SJCRH30 (cell line): ENCODE measurements at places on chromosomes 1 and 21.

GRCh38 chr1:107894605-107895004 lies 70.4 kb downstream of the VAV3 start:
- H3K27ac ChIP-seq, result no peak overlapping the region
- no peak overlapping the region for H3K4me3 ChIP-seq
- no peaks in the 10 kb centered on the region for H3K27me3 ChIP-seq
- no peaks in the 10 kb centered on the region for H3K36me3 ChIP-seq
- no peaks in the 10 kb centered on the region; the same call in 1 of the 2 replicates for H3K4me1 ChIP-seq
- no peak for DNase-seq

DNA sequence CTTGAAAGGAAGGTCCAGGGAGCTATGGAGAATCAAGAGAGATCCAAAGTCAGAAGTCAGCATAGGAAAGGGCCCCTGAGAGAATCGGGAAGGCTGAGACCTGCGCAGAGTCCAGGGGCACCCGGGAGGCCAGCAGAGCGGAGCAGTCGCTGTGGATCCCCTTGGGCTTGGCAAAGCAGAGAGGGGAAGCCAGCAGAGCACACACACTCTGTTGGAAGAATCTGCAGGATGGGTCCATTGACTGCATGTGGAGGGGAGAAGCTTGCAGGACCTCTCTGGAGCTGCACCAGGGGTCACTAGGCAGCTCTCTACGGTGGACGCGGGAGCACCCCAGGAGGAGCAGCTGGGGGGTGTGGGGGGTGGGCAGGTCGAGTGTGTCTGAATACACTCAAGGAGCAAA lies 6.4 kb downstream of the RIPK4 start:
- peaks cover 17% of the 10 kb centered on the region; the same call in 1 of the 2 replicates for H3K27me3 ChIP-seq
- H3K36me3 ChIP-seq, result no peaks in the 10 kb centered on the region
- no peak overlapping the region for H3K4me3 ChIP-seq

DNA sequence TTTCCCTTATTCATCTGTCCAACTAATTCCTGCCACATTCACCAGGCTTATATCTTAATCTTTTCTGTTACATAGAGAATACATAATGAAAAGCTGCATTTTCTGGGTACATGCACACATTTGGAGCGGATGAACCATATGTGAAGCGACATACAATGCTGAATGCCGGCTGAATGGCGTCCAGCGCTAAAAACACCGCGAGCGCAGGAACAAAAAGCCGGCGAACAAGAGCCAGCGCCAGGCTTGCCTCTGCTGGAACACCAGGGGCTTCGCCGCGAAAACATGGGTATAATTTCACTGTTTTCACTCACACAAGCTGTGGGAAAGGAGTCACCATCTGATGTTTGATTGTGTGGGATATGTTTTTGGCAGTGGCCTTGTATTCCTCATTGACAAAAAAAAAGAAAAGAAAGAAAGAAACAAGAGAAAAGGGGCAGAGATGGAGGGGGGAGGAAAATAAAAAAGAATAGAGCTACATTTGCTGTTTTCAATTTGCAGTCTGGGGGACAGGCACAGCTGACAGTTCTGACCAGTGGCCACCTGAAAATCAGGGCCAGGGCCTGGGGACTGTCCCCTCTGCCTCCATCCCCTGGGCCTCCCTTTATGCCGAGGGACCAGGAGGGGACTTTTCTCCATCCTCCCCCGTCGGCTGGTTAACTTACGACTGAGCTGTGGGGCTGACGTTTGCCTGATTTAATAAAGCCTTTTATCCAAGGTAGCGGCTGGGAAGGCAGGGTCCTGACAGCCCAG lies 70.2 kb upstream of the OLIG2 start:
- no peak overlapping the region for H3K27ac ChIP-seq
- peaks cover 17% of the 10 kb centered on the region; the same call in 1 of the 2 replicates for H3K27me3 ChIP-seq
- no peaks in the 10 kb centered on the region for H3K36me3 ChIP-seq
- H3K4me3 ChIP-seq, result no peak overlapping the region
- no peak for DNase-seq

- peaks cover 23% of the 10 kb centered on the region for H3K4me1 ChIP-seq
- no peaks in the 10 kb centered on the region for H3K36me3 ChIP-seq
- H3K27me3 ChIP-seq, result no peaks in the 10 kb centered on the region
Measured at GRCh38 chr1:168708698-168709404, 20.2 kb downstream of the DPT start.

DNA sequence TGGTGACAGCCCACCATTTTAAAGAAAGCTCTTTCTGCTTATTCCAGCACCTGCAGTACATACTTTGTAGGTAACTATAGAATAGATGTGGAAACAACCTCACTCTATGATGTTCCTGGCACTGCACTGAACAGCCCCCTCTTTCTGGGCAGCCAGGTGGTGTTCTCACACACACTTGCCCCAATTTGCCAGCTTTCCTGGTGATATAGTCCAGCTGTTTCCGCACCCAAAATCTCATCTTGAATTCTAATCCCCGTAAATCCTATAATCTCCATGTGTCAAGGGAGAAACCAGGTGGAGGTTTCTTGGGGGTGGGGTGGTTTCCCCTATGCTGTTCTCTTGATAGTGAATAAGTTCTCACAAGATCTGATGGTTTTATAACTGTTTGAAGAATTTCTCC lies 102.2 kb downstream of the FCRL5 start:
- no peak overlapping the region for H3K27ac ChIP-seq
- peak; percentile 10 for DNase-seq
- no peaks in the 10 kb centered on the region for H3K4me1 ChIP-seq
- H3K36me3 ChIP-seq, result no peaks in the 10 kb centered on the region
- no peaks in the 10 kb centered on the region for H3K27me3 ChIP-seq

DNA sequence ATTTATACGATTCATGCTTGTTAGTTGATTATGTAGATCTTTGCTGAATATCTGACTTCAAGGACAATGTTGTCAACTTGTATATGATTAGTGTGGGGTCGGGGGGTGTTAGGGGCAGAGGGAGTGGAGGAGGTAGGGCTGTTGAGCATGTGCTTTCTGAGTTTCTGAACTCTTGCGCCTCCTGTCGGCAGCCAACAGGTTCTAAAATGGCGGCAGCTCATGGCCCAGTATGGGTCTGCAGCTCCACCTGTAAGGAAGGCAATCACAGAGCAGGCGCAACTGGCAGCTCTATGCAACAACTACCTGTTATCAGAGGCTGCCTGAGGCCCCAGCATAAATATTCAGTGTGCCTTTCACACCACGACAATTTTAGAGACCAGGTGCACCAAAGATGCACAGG lies 205.8 kb upstream of the PLXNA2 start:
- H3K27ac ChIP-seq, result no peak overlapping the region
- no peaks in the 10 kb centered on the region for H3K4me1 ChIP-seq
